ENCODE measurements at places on chromosomes 16 and 17.
A peak's percentile ranks its signal among the peaks of the same experiment; 100 is the strongest.

DNA sequence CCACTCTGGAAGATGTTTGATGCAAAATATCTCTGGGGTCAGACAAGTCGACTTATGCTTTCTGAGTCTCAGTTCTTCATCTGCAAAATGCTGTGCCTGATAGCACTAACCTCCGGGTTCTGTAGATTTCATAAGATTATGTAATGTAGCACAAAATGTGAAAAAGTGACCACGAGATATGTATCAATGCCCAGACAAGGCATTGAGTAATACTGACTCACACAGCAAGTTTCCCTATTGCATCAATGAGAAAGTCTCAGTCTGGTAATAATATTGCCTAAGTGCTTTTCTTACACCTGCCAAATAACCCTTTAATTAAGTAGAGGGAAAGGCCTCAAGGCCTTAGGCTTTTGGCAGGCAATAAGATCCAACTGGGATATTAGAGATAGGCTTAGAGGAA lies 41.4 kb upstream of the MMP2 start:
- H3K36me3 ChIP-seq, result no peaks in the 10 kb centered on the region
- peaks cover 2% of the 10 kb centered on the region for H3K27me3 ChIP-seq
- no peak overlapping the region for H3K4me3 ChIP-seq
- DNase-seq, result no peak

- DNase-seq, result no peak
- H3K27me3 ChIP-seq, result no peaks in the 10 kb centered on the region
- H3K36me3 ChIP-seq, result no peaks in the 10 kb centered on the region
- no peak overlapping the region for H3K4me3 ChIP-seq
- H3K4me1 ChIP-seq, result no peaks in the 10 kb centered on the region
- H3K27ac ChIP-seq, result peak overlapping the region; percentile 45
Observed at GRCh38 chr17:62718429-62718828, 89.7 kb downstream of the MARCHF10 start.

GRCh38 chr17:22507823-22508222 lies 815.5 kb downstream of the KCNJ18 start:
- no peak overlapping the region for H3K4me3 ChIP-seq
- no peaks in the 10 kb centered on the region for H3K27me3 ChIP-seq
- no peak for DNase-seq
- no peak overlapping the region for H3K27ac ChIP-seq

GRCh38 chr16:49605536-49606254 lies 232.1 kb downstream of the C16orf78 start:
- H3K4me3 ChIP-seq, result no peak overlapping the region
- no peaks in the 10 kb centered on the region for H3K36me3 ChIP-seq
- DNase-seq, result no peak
- H3K4me1 ChIP-seq, result no peaks in the 10 kb centered on the region
- no peaks in the 10 kb centered on the region for H3K27me3 ChIP-seq

GRCh38 chr17:78862073-78863023 lies 21.7 kb upstream of the USP36 start:
- H3K4me1 ChIP-seq, result peaks cover 13% of the 10 kb centered on the region
- H3K27ac ChIP-seq, result peak overlapping the region; percentile 55
- DNase-seq, result peak; percentile 81
- no peaks in the 10 kb centered on the region for H3K27me3 ChIP-seq
- H3K4me3 ChIP-seq, result no peak overlapping the region

DNA sequence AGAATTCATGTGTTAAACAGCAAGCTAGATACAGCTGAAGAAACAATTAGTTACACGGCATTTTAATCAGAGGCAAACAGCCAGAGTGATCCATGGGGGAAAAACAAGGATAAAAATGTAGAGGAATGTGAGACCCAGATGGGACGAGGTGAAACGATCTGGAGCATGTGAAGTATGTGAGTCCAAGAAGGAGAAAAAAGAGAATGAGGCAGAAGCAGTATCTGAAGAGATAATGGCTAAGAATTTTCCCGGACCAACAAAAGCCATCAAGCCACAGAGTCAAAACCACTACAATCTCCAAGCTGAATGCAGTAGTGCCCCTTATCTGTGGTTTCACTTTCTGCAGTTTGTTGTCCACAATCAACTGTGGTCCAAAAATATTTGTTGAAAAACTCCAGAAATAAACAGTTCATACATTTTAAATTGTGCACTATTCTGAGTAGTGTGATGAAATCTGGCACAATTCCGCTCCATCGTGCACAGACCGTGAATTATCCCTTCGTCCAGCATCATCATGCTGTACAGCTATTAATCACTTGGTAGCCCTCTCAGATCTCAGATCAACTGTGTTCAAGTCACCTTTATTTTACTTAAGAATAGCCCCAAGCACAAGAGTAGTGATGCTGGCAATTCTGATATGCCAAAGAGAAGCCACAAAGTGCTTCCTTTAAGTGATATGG lies 18.8 kb downstream of the MYH10 start:
- no peaks in the 10 kb centered on the region for H3K4me1 ChIP-seq
- no peaks in the 10 kb centered on the region for H3K27me3 ChIP-seq
- H3K27ac ChIP-seq, result no peak overlapping the region
- H3K36me3 ChIP-seq, result no peaks in the 10 kb centered on the region
- no peak overlapping the region for H3K4me3 ChIP-seq

DNA sequence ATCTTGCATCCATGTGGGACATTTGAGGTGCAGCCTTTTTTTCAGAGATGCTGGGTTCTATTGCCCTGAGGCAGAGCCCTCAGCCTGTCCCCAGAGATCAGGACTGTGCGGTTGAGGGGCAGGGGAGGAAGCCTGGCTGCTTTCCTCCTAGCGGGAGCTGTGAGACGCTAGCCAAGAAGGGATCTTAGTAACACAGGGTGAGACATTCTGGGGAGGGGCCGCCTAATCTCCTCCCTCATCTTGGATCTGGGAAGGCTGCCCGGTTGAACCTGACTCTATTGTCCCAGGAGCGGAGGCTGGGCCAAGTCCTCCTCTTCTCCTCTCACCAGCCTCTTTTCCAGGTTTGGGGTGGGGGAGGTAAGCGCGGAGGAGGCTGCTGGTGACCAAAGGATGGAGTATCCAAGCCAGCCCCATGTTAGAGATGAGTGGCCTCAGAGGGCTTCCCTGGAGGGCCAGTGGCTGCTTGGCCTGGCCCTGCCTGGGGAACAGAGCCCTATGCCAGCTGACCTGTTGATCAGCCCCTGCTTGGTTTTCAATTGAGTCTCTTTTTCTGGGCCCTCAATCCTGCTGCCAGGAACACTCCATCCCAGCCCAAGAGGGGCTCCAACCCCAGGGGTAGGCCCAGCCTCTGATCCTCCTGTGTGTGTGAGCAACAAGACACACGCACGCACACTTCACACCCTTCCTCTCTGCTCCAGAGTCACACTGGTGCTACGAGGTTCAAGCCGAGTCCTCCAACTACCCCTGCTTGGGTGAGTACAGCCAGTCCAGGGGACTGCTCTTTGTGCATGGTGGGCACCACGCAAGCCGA lies 5.0 kb downstream of the CA4 start:
- H3K27ac ChIP-seq, result no peak overlapping the region
- H3K4me1 ChIP-seq, result peaks cover 9% of the 10 kb centered on the region
- no peaks in the 10 kb centered on the region for H3K36me3 ChIP-seq
- H3K4me3 ChIP-seq, result no peak overlapping the region
- no peak for DNase-seq

DNA sequence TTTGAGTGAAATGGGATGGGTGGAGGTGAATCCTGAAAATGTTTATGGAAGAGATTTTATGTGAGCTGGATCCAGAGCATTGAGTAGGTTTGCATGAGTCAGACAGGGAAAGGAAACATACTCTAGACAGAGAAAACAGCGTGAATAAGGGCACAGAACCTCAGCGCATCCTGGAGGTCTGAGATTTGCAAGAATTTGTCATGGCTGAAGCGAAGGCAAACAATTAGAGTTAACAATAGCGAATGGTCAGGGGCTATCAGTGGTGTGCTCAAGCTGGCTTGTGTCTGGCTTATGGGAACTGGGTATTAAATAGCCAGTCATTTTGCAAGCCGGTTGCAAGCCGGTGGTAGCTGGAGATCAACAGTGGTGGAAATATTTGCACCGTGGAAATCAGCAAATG lies 36.4 kb downstream of the MAP2K6 start:
- H3K36me3 ChIP-seq, result no peaks in the 10 kb centered on the region
- no peak overlapping the region for H3K4me3 ChIP-seq
- no peaks in the 10 kb centered on the region for H3K27me3 ChIP-seq
- H3K4me1 ChIP-seq, result 0 out of 2 replicates have a peak, but pooled peaks cover 12% of the 10 kb centered on the region

DNA sequence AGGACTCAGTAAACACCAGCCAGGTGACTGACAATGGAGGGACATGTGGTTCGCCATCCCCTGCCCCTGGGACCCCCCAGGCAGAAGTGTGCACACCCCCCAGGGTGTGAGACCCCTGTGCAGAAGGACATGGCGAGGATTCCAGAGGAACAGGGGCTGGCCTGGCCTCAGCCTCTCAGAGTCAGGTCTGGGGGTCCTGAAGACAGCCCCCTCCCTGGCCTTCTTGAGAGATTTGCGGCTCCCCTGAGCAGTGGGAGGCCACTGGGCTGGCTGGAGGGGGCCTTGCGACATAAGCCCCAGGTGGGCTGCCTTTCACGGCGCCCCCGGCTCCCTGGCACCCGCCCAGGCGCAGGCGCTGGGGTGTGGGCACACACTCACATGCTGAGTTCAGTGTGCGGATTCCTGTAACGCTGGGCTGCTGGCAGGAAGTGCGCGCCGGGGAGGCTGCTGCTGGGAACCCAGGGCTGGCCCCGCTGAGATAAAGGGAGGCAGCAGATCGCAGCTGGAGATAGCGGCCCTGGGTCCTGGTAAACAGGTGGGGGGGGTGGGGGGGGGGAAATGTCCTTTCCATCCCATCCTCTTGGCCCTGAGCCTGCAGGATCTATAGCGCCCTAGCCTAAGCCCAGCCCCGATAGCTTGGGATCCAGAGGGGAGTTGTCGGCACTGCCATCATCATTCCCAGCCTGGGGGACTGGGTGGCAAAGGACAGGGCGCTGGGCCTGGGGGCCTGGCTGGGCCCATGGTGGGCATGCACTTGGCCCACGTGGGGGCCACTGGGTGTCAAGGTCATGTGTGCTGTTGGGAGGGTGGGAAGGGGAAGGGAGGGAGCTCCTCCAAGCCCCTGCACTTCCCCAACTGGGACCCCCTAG lies 27.1 kb downstream of the TMEM235 start:
- no peak for DNase-seq
- peaks cover 37% of the 10 kb centered on the region for H3K4me1 ChIP-seq
- peak overlapping the region; percentile 64 for H3K27ac ChIP-seq
- H3K4me3 ChIP-seq, result no peak overlapping the region
- no peaks in the 10 kb centered on the region for H3K36me3 ChIP-seq

GRCh38 chr17:36124879-36125824 lies 21.5 kb downstream of the CCL4 start:
- no peak overlapping the region for H3K27ac ChIP-seq
- no peak for DNase-seq
- H3K36me3 ChIP-seq, result no peaks in the 10 kb centered on the region
- H3K4me1 ChIP-seq, result no peaks in the 10 kb centered on the region
- H3K27me3 ChIP-seq, result 0 out of 2 replicates have a peak, but pooled peaks cover 2% of the 10 kb centered on the region

- DNase-seq, result no peak
- no peaks in the 10 kb centered on the region for H3K4me1 ChIP-seq
- H3K36me3 ChIP-seq, result peaks cover 6% of the 10 kb centered on the region
Observed at GRCh38 chr17:19379361-19380065, 1.2 kb downstream of the MAPK7 start.

GRCh38 chr17:48385319-48385718 lies 44.7 kb downstream of the SKAP1 start:
- no peak for DNase-seq
- H3K36me3 ChIP-seq, result no peaks in the 10 kb centered on the region
- no peak overlapping the region for H3K4me3 ChIP-seq
- no peak overlapping the region for H3K27ac ChIP-seq

GRCh38 chr17:61484174-61484573 lies 32.0 kb downstream of the TBX4 start:
- H3K4me3 ChIP-seq, result no peak overlapping the region
- DNase-seq, result no peak
- no peak overlapping the region for H3K27ac ChIP-seq

GRCh38 chr17:56977673-56978395 lies at the start of gene SCPEP1:
Gene SCPEP1, plus strand, starts transcription at chr17:56978131. Its CDS starts 29 bp downstream, at chr17:56978160.
- H3K27ac ChIP-seq, result peak within 1 kb of the TSS; percentile 74
- peak within 1 kb of the TSS; percentile 88 for H3K4me3 ChIP-seq
- DNase-seq, result peak; percentile 12
- H3K4me1 ChIP-seq, result peaks cover 11% of the 10 kb centered on the region
- H3K36me3 ChIP-seq, result peaks cover 3% of the 10 kb centered on the region

DNA sequence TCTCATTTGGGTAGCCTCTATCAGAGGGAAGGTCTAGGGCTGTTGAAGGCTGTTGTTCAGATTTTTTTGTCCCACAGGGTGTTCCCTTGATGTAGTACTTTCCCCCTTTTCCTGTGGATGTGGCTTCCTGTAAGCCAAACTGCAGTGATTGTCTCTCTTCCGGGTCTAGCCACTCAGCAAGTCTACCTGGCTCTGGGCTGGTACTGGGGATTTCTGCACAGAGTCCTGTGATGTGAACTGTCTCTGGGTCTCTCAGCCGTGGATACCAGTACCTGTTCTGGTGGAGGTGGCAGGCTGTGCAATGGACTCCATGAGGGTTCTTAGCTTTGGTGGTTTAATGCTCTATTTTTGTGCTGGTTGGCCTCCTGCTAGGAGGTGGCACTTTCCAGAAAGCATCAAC lies 23.3 kb upstream of the CCR7 start:
- no peak overlapping the region for H3K4me3 ChIP-seq
- H3K27ac ChIP-seq, result no peak overlapping the region
- no peaks in the 10 kb centered on the region for H3K27me3 ChIP-seq
- DNase-seq, result no peak
- H3K36me3 ChIP-seq, result no peaks in the 10 kb centered on the region

DNA sequence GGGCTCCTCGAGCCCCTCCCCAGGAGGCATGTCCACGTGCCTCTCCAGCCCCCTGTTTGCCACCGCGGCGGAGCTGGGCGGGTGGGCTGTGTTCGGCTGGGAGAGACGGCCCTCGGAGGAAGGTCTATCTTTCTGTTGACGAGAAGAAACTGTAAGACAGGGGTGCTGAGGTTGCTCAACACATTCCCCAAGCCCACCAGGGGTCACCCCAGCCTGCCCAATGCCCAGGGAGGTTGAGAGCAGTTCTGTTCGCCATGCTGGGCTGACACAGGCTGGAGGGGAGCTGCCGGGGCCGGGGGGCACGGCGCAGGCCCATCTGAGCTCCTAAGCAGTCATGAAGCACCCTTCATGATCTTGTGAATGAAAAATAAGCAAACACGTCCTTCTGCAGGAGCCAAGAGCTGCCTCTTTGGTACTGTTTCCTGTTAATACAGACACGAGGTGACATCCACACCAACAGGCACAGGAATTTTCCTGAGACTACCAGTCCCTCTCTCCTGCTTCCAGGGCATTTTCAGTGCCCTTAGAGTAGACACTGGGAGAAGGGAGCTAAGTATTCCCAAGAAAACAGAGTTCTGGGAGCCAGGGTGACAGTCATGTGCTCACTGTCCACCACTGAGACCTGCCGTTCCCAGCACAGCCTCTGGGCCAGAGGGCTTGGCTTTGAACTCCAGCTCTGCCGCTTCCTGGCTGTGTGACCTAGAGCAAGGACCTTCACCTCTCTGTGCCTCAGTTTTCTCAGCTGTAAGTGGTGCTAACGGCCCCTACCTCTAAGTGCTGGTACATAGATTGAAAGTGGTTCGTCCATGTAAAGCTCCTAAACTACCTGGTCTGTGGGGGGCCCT lies 9.2 kb downstream of the UBALD2 start:
- DNase-seq, result no peak
- peaks cover 22% of the 10 kb centered on the region for H3K4me1 ChIP-seq
- no peaks in the 10 kb centered on the region for H3K36me3 ChIP-seq
- no peak overlapping the region for H3K4me3 ChIP-seq
- no peaks in the 10 kb centered on the region for H3K27me3 ChIP-seq
- H3K27ac ChIP-seq, result peak overlapping the region; percentile 39
